Stimulated activated naive B cell treated with anti-CD40 and anti-IgM and Interleukin-4, amounts not matched to agents 10 μg/mL and 1 μg/mL and 100 μg/mL, for 72 hours (primary cell): ENCODE measurements at places on chromosomes 3 and 15.
A peak's percentile ranks its signal among the peaks of the same experiment; 100 is the strongest.

GRCh38 chr3:4729061-4729973 is 236.2 kb downstream of the ITPR1 start:
- DNase-seq: no peak

DNA sequence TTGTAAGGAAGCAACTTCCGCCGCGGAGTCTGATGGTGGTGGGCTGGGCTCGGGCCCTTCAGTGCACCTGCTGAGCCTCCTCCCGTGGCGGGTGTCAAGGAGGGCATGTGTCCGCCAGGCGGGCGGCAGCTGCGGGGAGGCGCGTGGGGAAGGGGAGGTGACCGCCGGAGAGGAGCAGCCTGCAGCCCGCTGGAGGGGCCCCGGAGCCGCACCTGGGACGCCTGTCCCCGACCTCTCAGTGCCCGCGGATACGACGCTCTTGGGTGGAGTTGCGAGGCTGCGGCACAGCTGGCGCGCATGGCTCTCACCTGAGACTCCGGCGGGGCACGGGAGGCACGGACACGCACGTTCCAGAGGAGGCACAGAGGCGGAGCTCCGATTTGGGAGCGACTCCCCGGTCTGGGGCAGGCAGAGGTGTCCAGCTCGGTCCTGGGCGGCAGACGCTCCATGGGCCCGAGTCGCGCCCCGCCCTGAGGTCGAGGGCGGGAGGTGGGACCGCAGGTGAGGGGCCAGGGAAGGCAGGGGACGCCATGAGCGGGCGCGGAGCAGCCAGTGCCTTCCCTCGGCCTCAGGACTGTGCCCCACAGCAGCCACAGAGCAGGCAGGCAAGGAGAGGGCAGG is 50.2 kb upstream of the PRR20G start:
- DNase-seq: no peak

DNA sequence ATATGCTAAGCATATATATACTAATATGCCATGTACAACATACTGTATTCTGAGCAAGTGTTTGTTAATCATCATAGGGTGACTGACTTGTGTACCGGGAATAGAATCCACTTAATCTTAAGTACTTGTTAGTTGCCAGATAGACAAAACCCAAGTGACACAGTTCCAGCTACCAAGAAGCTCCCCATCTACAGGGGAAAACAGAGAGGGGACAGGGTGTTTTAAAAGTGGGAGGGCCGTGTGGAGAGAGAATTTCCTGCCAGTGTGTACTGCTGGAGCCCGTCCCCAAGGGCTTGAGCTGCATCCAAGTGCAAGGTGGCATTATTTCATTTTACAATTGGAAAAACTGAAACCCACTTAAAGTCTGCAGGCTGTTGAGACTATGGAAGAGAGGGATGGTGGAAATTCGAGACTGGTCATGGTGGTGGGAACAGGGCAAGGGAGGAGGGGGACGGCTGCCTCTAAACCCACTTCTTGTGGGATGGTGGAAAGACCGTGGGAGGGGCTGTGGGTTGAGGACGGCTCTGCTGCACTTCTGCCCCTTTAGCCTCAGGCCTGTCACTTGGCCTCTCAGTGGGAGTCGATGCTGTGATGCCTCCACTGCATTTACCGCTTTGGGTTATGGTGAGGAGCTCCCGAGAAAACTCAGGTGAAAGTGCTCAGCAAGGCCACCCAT is 310.6 kb upstream of the LRRFIP2 start:
- no peak for DNase-seq

DNA sequence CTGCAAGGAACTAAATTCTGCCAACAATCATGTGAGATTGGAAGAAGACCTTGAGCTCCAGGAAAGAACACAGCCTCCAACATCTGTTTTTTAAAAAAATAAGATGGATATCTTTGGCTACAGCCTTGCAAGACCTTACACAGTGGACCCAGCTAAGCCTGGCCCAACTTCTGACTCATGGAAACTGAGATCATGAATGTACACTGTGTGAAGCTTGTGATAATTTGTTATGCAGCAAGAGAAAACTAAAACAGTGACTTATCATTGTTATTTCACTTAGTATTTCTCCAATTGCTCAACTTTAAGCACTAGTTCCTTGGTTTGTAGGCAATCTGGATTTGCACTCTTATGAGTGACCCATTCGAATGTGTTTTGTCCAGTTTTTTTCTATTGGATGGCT is 29.3 kb downstream of the SHQ1 start:
- no peak for DNase-seq

- no peak for DNase-seq
Measured at GRCh38 chr3:52432225-52432624, 12.7 kb downstream of the SEMA3G start.

DNA sequence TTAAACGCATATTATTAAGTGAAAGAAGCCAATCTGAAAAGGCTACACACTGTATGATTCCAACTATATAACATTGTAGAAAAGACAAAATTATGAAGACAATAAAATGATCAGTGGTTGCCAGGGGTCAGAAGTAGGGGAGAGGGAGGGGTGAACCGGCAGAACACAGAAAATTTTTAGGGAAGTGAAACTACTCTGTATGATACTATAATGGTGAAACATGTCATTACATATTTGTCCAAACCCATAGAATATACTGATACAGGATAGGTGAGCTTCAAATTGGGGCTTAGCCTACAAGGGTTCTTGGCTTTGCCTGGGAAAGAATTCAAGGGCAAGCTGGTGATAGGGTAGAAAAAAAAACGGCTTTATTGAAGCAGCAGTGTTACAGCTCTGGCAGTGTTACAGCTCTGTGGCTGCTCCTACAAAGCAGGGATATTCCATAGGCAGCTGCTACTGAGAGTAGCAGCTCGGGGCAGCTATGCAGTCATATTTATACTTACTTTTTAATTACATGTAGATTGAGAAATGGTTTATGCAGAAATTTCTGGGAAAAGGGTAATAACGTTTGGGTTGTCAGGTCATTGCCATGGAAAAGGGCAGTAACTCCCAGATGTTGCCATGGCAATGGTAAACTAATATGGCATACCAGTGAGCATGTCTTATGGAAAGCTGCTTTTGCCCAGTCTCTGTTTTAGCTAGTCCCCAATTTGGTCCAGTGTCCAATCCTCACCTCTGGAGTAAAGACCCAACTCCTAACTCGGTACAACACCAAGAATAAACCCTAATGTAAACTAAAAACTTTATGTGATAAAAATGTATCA is 125.1 kb upstream of the SLC25A36 start:
- no peak for DNase-seq

GRCh38 chr3:7205962-7206361 is 345.0 kb downstream of the GRM7 start:
- no peak for DNase-seq

GRCh38 chr15:31197497-31198414 is 96.2 kb upstream of the TRPM1 start:
- DNase-seq: peak; percentile 67

DNA sequence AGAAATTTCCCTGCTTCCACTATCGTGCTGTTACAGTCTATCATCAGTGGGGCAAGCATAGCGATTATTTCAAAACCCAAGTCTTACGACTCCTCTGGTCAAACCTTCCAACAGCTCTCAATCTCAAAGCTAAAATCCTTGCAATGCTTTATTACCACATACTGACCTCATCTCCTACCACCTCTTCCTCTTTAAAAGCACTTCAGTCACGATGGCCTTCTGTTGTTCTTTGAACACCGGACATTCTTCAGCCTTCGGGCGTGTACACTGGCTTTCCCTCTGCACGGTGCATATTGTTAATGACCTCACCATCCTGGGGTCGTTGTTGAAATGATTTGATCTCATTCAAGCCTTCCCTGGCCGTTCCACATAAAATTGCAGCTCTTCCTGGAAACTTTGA is 31.1 kb downstream of the MAGEL2 start:
- no peak for DNase-seq

- no peak for DNase-seq
Measured at GRCh38 chr3:61841111-61841845, 279.9 kb downstream of the PTPRG start.

- DNase-seq: no peak
Measured at GRCh38 chr3:159640225-159640624, 348.4 kb upstream of the IL12A start.

- no peak for DNase-seq
Measured at GRCh38 chr15:49881866-49882265, 237.2 kb downstream of the ATP8B4 start.

GRCh38 chr3:117647435-117647834 is 937.9 kb downstream of the TUSC7 start:
- no peak for DNase-seq

- no peak for DNase-seq
Measured at GRCh38 chr15:83174891-83175290, 32.7 kb downstream of the HDGFL3 start.

DNA sequence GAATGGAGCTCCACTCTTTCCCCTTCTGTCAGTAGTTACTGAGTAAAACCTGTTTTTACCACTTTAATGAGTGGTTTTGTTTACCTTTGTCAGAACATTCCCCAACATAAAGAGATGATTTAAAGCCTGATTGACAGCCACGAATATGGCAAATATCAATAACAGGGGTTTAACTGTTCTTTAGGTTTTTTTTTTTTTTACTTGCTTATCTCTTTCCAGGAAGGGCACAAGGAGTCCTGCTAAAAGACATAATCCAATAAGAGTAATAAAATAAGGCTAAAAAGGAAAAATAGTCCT is 11.5 kb upstream of the UBE2Q2 start:
- DNase-seq: no peak

- no peak for DNase-seq
Measured at GRCh38 chr3:142839831-142840230, 49.1 kb downstream of the PCOLCE2 start.

DNA sequence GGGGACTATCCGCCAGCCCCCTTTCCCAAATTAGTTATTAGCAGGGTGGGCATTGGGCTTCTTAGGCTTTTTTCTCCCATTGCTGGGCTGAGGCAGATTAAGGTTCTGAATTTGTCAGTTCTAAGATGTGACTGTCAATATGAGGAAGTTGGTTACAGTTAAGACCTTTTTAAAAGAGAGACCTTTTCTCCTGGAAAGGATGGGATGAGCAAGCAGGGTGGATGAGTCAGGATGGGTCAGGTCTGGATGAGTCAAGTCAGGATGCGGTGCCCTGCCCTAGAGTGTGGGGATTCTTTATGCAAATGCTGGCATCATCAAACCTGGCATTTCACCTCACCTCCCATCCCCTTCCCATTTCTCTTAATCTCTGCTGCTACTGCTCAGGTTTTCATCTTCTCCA is 1.9 kb downstream of the AEN start:
- peak; percentile 59 for DNase-seq

GRCh38 chr3:181457190-181457589 is 254.5 kb upstream of the SOX2 start:
- no peak for DNase-seq

- no peak for DNase-seq
Measured at GRCh38 chr3:116905794-116906193, 196.2 kb downstream of the TUSC7 start.

DNA sequence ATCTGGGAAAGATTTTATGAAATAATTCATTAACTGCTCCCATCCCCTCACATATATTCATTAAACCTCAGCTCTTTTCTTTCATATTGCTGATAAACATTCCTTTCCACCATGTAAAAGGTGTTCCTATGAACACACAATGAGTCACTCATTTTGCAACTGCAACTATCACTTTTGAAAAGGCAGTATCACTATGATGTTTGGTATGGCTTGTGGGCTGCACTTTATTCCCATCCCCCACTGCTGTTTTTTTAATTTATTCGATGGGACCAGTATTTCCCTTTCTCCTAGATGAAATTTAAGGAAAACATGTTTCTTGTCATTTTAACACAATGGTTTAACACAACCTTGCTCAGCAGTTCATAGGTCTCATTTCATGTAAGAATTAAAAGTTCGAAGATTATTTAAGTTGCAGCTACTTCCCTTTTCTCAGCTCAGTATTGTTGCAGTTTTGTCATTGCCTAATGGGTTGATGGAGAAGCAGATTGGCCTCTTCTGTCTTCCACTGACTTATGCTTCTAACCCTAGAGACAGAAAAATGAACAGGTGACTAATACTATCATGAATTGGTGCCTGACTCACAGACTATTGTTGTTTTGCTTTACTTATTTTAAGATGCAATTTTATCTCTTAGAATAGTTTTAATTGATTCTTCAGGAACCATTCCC is 280.3 kb downstream of the ZPLD1 start:
- no peak for DNase-seq
